Chondrocyte (in vitro differentiated cells): ENCODE measurements at places on chromosomes 3 and 15.

- DNase-seq, result no peak
Measured at GRCh38 chr3:157333551-157333991, 103.1 kb upstream of the PTX3 start.

GRCh38 chr15:99283717-99284116 lies 32.4 kb downstream of the LRRC28 start:
- no peak for DNase-seq

GRCh38 chr3:53815651-53816050 lies 30.6 kb downstream of the CHDH start:
- peak; percentile 63 for DNase-seq

GRCh38 chr15:46120713-46121112 lies 485.9 kb downstream of the SQOR start:
- no peak for DNase-seq

GRCh38 chr3:131501949-131502348 lies 822 bp downstream of the MRPL3 start:
- no peak for DNase-seq

DNA sequence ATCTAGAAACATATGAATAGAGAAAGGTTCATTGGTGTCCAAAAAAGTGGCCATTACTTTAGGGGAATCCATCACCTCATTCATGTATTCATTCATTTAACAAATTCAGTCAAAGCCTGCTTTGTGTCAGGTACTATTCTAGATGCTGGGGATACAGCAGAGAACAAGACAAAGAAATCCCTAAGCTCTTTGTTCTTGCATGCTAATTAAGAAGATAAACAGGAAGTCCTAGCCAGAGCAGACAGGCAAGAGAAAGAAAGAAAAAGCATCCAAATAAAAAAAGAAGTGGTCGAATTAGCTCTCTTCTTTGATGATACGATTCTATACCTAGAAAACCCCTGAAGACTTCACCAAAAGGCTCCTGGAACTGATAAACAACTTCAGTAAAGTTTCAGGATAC lies 12.4 kb upstream of the ZMAT3 start:
- no peak for DNase-seq

GRCh38 chr15:70269991-70270751 lies 172.5 kb upstream of the TLE3 start:
- peak; percentile 35 for DNase-seq

DNA sequence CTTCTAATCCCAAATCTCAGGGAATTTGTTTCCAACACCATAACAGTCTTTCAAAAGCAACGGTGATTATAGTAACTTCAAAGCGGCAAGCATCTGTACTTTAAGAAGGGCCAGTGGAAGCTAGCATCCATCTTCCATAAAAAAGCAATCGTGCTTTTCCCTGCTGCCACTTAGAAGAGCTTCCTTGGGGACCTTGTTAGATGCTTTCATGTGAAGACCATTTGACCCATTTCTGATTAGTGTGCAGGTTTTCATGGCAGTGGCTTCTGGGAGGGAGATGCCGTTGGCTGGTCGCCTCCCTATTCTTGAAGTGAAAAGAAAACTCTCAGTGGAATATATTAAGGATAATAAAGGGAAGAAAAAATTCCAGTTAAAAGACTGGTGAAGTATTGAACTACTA lies 354.1 kb downstream of the ROBO2 start:
- DNase-seq, result no peak

DNA sequence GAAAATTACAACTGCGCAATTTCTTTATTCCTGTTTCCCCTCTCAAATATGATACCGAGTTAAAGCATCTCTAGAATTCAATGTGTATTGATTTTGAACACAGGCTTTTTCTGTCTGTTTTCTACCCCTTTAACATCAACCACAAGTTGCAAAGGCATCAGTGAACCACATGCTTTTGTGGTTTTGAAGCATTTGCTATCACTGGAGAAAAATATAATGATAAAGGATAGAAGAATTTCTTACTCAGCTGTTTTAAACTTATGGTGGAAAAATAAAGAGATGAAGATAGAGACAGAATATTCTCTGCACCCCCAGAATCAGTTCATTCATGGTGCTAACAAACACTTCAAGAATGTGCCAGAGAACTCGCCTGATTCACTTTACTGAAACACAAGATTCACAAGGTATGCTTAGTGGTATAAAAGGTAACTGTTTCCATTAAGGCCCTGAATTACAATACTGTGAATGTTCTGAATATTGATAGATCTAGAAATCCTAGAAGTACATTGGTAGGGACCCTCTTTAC lies 9.5 kb upstream of the DPPA4 start:
- DNase-seq, result no peak

DNA sequence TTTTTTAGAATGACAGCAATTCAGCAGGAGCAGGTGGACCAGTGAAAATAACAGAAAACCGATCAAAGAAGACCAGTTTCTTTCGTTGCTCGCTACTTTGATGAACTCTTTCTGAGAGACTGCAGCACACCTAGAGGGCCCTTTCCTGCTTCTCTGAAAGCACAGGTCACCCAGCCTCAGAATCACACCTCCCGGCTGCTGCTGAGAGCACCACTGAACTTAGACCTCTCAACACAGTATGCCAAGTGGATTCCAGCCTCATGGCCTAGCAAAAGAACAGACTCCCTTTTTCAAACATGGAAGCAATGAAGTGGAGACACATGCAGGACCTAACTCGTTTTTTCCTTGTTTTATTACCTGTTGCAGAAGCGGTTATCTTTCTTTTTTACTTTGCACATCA lies 13.9 kb upstream of the APH1B start:
- DNase-seq, result no peak

DNA sequence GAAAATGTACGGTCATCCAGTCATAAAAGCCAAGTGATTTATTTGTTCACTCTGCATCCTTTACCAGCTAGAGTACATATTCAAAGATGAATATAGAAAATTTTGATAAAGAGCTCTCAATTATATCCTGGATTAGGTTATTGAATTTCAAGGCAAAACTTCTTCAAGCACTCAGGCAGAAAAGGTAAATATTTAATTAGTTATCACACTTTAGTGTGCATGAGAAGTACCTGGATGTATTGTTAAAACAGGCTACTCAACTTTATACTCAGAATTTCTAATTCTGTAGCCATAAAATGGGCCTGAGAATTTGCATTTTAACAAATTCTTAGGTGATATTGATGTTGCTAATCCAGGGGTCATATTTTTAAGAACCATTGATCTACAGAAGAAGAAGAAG lies 45.3 kb downstream of the ILDR1 start:
- no peak for DNase-seq

GRCh38 chr15:50259276-50259675 lies 6.2 kb downstream of the HDC start:
- DNase-seq, result no peak

DNA sequence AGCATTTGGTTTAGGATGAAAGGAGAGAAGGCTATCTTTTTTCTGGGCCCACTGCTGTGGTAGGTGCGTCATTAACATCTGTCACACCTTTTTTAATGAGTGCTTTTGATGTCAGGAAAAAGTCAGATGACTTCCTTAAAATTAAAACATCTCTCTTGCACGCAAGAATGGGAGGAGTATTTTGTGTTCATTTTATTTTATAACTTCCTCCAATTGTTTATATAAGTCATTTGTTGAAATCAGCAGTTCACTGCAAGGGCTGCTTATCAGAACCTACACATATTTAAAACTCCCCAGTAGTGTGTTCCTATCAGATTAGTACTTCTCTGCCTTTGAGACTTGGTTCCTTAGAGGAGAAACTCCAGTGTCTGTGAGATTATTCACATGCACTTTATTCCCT lies 143.8 kb downstream of the NEO1 start:
- DNase-seq, result no peak

GRCh38 chr3:139686206-139686605 lies 8.4 kb upstream of the NMNAT3 start:
- DNase-seq, result no peak

- no peak for DNase-seq
Measured at GRCh38 chr15:28019594-28020309, 79.4 kb downstream of the OCA2 start.

- DNase-seq, result no peak
Measured at GRCh38 chr3:133512416-133513089, 60.9 kb upstream of the CDV3 start.

DNA sequence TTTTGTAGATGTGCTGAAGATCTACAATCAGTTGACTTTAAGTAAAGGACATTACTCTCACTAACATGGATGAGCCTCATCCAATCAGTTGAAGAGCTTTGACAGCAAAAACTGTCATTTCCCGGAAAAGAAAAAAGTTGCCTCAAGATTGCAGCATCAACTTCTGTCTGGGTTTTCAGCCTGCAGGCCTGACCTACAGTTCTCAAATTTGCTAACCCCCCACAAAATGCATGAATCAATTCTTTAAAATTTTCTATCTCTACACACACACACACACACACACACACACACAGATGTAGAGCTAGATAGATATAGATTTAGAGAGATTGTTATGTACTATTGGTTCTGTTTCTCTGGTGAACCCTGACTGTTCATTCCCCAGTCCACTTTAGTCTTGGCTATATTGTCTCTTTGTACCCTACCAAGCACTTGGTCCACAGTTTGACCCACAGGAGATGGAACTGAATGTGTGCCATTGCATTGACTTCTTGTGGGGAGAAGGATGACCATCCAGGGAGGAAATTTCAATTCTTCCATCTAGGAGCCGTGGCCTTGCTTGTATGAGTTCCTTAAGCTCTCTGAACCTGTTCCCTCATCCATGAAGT lies 228.3 kb downstream of the CLSTN2 start:
- DNase-seq, result no peak

DNA sequence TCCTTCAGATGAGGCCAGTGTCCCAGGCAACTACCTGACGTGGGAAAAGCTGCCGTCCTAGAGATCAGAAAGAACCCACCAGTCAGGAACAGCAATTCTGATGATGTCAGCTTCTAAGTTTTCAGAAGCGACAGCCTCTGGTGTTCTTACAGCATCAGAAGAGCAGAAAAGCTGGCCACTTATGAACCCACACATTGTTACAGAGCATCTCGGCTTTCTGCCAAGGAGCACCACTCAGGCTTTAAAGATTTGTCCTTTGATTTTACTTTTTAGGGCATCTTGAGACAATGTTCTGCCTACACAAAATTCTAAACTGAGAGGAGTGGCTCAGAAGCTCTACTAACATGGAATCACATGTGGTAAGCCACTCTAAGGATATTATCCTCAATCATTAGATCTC lies 49.7 kb upstream of the BOC start:
- DNase-seq, result no peak

DNA sequence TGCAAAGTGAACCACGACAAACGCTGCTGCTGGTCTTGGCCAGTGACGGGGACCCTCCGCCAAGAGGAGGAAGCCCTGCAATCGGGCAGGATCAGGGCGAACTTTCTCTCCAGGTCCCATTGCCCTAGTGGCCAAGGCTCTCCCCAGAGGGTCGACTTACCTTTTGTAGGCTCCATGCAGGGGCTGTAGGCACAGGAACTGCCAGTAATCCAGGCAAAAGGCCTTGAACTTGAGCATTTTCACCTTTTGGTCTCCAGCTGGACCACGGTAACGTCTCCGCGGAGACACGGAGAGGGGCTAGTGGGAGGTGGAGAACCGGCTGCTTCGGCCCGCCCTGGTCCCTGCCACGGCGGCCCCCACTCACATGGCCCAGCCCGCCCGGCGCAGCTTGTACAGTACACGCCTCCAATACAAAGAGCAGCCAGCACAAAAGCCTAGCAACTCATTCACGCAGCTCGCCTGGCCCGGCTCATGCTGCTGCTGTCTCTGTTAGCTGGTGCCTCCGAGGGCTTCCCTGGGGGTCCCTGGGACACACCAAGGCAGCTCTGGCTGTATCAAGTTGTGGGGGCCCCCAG lies 31.0 kb downstream of the IQSEC1 start:
- DNase-seq, result no peak

DNA sequence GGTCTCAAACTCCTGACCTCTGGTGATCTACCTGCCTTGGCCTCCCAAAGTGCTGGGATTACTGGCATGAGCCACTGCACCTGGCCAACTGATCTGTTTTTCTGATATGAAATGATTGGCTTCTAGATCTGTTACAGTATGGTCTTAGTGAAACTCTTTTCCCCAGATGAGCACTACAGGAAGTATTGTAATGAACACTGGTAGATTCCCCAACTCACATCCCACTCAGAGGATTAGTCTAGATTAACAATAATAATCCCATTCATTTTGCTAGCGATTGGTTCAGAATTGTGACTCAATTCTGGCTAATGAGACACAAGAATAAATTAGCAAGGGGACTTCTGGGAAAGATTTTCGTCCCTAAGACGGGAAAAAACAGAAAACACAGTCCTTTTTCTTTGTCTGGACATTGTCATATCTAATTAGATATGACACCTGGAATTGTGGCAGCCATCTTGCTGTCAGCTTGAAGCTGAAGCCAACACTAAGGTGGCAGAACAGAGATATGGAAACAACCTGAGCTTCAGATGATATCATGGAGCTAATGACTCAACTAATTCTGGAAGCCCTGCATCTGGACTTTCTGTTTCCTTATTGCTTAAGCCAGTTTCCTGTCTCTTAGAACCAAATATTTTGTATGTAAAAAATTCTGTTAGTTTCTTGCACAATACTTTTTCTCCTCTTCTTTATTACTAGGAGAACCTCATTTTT lies 17.4 kb upstream of the NPTN start:
- DNase-seq, result no peak

DNA sequence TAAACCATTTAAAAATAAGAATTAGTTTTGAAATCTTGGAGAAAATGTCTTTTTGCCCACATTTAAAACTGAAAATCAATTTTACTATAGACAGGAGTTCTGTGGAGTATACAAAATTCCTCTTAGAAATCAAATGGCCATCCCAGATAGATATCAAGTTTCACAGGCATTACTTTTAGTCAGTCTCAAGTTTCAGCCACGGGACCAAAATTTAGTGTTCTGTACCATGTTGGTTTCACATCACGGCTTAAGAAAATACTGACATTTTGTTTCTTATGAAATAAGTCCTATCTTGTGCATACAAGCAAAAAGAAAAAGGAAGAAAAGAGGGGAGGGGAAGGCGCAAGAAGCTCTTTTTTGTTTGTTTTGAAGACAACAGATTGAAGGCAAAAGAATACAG lies 45.7 kb downstream of the EIF2AK4 start:
- no peak for DNase-seq

GRCh38 chr3:71518089-71518488 lies 65.4 kb downstream of the FOXP1 start:
- DNase-seq, result no peak

DNA sequence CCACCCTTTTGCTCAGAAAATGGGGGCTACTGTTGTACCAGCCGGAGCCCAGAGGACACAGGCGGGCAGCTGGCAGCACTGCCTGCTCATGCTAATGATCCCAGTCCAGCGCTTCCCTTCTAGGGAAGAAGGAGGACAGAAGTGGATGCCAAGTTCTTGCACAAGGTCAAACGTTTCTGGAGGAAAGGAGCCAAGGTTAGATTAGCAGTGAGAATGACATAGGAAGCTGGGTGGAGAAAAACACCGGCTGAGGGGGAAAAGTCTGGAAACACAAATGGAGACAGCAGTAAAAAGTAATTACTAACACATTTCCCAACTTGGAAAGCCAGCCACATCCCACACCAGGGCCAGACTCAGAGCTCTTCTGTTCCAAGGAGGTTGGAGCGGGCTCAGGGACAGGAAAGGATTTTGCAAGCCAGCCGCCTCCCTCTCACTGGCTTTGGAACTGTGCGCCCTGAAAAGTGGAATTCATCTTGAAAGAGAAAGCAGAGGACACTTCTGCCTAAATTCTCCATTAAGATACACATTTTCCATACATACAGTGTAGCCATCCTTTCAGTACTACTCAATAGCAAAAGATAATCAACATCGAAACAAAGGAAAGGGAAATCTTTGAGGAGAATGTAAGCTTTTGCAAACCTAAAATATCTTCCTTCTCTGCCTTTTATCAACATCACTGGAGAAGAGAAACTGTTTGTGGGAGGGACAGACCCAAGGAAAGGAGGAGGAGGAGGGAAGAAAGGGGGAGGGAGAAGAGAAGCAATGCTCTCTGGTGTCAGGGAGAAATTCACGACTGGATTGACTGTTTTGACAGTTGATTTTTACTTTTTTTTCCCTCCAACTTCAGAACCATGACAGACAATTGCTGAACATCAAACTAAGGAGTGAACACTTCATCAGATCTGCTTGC lies 133.6 kb downstream of the CD47 start:
- DNase-seq, result no peak
